ENCODE measurements at places on chromosomes 5 and 9.

GRCh38 chr5:140106101-140106500 is 7.8 kb upstream of the PURA start:
- DNase-seq = no peak

DNA sequence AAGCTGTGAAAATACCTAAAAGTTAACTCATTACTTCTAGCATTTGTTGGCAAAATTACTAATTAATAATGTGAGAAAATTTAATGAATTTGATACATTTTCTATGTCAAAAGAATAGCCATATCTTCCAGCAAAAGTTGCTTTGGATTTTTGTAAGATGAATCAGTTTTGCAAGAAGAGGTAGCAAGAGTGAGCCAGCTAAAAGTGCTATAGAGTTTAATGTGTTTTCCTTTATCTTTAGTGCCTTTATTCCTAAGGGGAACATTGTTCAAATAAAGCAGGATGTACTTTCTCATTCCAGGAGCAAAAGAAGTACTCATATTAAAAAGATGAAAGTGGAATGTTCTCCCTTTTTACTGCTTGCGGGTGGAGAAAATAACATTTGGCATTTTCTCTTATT is 622.2 kb downstream of the ANXA1 start:
- no peak for DNase-seq

- no peak for DNase-seq
These were observed 10.5 kb upstream of the TMEM252 start for GRCh38 chr9:68551191-68551590.

DNA sequence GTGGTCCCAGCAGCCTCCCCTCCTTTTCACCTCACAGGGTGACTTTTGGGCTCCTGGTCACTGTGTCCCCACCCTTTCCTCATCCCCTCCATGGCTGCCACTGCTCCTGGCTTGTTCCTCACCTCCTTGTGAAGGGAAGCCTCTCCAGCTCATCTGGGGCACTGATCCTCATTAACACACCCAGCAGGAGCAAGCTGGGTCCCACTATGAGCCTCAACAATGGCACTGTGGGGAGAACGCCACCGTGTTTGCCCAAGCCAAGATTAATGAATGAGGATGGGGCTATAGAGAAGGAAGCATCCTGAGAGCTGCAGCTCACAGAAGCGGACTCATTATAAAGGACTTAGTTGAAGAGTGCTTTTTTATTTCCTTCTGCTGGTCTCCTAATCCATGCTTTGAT is 118.4 kb downstream of the MARCHF11 start:
- no peak for DNase-seq

DNA sequence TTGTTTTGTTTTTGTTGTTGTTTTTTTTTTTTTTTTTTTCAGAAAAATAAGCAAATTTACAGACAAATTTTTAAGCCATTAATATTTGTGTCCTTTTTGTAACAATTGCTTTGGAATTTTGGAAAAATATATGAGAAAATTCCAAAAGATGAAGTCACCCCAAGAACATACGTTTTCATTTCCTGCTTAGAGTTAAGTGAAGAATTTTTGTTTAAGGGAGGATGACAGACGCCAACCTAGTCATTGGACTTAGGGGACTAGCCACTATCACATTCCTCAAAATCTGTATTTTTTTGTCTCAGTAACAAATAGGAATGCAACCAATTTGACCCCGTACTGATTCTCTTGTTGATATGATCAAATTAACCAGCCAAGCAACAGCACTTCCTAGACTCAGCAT is 433.9 kb upstream of the SLC30A5 start:
- no peak for DNase-seq

DNA sequence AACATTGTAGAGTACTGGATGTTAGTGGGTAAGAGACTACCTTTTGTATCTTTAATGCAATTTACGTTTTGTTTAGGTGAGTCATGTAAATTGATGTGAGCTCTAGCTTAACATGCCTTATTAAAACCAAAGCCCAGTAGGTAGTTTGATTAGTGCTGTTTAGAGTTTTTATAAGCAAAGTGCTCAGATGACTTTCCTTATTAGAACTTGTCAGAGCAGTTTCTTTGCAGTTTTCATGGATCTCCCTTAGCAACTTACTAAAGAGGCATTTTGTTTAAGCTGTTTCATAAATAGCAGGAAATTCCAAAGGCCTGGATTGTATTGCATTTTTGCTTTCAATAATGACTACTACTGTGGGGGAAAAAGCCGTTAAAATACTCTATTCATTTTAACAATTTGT is 14.5 kb downstream of the ZSWIM6 start:
- no peak for DNase-seq

- DNase-seq = no peak
These were observed 29.6 kb downstream of the KCNIP1 start for GRCh38 chr5:170533383-170533782.

- DNase-seq = no peak
These were observed 127.1 kb downstream of the TAF11L14 start for GRCh38 chr5:17761326-17761725.

DNA sequence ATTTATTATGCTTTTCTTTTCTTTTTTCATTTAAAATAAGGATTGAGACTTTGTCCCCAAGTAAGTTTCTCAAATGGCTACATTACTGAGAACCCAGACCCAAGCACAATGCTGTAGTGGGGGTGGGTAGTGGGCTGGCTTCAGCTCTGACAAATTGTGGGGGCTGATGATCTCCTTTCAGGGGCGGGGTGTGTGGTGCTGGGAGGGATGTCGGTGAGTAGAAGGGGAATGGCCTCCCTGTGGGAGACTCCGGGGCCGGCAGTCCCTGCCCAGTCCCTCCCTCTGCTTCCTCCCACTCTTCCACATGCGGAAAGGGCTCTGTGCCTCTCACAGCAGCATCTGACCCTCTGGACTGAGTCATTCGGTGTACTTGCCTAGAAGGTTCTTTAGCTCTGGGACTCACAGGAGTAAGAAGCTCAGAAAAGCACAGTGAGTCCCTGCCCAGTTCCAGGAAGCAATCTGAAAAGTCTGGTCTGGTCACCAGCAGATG is 14.3 kb downstream of the CD180 start:
- peak; percentile 39 for DNase-seq

DNA sequence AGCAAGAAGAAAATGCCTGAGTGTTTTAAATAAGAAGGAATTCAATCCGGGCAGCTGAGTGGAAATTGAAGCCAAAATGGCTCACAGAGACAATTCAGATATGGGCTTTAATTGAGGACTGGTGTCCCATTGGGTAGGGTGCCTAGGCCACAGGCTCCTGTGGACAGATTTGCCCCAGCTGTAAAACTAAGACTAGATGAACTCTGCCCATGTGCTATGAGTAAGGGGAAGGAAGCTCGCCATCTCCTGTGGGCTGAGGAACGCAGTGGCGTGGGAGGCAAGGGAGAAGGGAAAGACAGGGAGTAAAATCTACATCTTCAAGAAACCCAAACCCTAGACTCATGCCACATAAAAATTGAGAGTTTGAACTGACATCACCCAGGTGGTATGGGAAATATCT is 66.1 kb downstream of the KLHL3 start:
- no peak for DNase-seq

DNA sequence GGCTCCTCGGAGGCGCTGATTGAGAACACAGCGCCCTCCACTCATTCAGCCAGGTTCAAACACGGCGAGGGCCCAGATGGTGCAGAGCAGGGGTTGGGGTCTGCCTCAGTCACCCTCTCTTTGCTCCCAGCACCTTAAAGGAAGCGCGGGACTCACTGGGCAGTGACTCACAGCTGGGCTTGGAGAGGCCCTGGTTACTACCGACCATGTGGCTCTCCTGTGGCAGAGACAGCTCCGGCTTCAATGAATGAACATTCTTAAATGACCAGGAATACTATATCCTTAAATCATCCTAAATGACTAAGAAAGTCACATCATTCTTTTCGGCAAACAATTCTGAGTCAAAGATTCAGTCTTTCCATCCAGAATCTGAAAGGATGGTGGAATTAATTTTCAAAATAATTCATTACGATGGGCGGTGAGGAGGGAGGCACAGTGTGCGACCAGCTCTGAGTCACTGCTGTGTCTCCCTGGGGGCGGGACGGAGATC is 1.6 kb upstream of the INPP5E start:
- no peak for DNase-seq

DNA sequence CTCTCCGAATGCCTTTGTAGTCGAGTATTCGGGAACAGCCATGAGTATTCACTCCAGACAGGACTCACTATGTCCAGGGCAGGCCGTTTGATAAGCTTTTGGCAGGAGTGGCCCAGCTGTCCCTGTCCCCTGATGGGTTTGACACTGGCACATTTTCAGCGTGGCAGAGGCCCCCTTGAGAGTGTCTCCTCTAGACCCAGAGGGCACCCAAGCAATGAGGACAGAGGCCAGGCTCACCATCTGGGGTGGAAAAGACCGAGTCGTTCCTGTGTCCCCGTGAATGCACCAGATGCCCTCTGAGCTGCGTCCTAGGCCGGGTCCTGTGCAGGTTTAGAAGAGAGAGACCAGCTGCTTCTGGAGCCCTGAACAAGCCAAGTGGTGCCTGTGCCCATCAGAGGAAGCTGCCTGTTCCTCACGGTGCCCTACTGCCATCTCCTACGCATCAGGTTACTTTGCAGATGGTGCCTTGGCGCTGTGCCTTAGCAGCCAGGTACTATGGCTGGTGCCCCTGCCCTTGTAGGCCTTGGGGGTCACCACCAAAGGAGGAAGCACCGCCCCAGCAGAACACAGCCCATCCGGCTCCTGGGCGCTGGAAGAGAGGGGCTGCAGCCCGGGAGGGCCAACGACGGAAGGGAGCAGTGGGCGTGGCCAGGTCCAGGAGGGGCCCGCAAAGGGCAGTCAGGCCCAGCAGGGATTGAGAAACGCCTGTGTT is 42.4 kb downstream of the LRSAM1 start:
- no peak for DNase-seq

DNA sequence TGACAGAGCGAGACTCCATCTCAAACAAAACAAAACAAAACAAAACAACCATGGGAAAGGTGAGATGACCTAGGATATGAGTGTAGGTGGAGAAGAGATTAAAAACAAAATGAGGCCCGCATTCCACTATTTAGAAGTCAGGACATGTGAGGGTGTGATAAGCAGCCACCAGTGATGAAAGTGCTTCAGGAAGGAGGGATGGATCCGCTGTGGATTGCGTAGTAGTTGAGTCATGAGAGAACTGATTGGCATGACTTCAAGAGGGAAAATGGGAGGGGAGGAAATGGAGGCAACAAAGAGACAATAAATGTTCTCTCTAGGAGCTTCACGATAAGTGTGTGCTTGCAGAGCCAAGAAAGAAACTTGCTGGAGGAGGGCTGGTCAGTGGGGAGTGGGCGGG is 367.6 kb downstream of the ARL15 start:
- no peak for DNase-seq

DNA sequence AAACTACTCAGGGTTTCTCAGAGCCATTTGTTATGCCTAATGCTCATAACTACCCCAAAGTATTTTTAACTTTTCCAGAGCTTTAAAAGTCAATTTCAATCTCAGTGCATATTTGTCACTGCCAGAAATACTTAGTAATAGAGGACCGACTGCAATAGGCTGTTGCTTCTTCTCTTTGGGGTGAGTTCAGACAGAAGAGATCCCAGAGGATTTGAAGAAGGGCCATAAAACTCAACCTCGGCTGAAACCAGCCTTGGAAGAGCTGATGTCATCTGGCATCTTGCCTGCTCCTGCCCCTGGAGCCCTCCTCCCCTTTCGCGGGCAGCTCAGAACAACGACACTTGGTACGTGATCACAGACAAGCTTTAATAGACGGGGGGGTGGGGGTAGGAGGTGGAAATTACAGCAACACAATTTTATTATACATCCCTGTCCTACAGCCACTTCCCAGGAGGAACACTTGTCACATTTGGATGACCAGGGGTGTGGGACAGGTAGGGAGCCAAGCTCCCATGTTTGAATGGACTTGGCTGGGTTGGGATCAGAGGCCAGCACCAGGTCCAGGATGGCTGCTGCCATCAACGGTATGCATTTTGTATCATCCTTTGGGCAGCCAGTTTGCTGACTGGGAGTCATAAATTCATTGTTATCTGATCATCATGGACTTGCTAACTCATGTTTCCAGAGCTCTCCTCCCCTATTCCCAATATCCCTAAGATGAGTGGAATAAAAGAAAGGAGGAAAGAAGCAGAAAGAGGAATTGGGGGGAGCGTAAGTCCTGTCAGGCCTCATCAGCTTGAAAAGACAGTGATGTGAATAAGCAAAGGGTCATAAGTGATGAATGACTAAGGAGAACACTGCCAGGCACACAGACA is 186.6 kb upstream of the PANK3 start:
- DNase-seq = no peak

DNA sequence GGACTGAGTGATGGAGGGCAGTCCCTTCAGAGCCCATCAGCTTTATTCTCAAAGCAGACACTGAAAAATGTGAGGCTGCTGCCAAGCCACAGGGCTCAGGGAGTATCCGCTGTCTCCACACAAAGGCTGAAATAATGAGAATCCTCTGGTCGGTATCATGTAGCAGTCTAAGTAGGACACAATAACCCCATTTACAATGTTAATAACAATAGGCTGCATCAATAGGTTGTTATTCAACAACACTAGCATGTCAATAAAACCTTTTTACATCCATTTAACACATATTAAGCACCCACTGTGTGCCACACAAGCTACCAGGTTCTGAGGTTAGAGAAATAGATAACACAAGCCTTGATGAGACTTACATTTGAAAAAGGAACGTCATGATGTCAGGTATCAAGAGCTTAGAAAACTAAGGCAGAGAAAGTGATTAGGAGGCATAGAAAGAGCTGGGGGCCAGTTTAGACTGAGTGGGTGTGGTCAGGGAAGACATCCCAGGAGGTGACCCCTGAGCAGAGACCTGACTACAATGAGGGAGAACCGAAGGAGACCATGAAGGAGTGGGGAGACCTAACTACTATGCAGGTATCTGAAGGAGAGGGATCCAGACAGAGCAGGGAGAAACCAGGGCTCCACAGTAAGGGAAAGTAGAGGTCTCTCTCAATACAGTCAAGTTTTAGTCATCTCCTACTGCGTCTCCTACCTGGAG is 140.1 kb upstream of the GRIA1 start:
- no peak for DNase-seq

GRCh38 chr9:113946496-113947115 is 70.5 kb downstream of the ZNF618 start:
- no peak for DNase-seq

DNA sequence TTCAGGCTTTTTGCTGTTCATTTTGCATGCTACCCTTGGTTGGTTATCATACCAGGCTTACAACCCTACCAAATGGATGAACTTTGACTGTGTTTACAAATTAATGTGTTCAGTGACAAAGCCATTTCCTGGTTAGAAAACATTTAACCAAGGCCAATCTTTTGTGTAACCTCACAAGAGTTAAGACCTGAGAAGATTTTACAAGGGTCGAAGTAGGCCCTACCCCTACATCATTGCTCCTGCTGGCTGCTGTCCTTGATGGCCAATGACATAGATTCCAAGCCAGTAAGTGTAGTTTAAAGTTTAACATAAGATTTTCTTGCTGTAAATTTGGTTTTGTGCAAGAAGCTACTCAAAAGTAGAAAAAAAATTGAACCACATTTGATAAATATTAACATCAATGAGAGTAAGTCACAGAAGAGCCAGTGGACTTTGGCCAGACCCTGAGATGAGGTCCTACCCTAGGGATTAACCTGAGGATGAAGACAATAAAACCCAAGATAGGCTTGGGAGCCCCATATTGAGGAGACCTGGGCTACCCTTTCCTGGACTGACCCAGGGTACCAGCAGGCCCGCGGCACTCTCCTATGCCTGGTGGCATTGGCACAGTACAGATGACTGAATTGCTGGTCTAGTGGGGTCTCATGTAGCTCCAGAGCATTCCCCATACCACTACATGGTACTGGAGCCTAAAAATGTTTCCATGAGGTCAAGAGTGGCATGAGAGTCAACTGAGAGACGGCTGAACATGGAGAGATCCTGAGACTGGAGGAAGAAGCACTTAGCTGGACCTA is 8.3 kb downstream of the C1QTNF3 start:
- DNase-seq = no peak

- no peak for DNase-seq
These were observed 93.6 kb downstream of the PAX5 start for GRCh38 chr9:36940500-36940853.
